Ureter (tissue), 1 donor: ENCODE measurements at places on chromosomes 5 and 9. TPM values are rescaled to one million over a fixed set of nuclear protein-coding genes. Genes with fewer than 3 reads are reported as not detected.
A peak's percentile ranks its signal among the peaks of the same experiment; 100 is the strongest.

DNA sequence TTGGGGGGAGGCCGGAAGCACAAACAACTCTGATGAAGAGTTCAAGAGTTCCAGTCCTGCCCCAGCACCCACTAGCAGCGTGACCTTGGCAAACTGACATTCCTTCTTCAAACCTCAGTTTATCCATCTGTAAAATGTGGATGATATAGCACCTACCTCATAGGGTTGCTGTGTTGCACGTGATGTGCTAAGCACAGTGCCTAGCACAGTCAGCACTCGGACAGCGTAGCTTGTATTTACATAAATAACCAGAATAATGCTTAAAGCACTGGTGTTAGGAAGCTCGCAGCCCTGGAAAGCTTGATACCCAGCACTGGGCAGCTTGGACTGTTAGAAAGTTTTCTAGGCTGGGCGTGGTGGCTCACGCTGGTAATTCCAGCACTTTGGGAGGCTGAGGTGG lies 5.1 kb downstream of the PKN3 start:
- no peak for DNase-seq

OBP2B gene
- total RNA-seq = not detected

CYLC2 gene
- total RNA-seq = not detected

DIPK1B gene
- total RNA-seq = 6.6 TPM

GRCh38 chr5:135642934-135643333 lies 64.1 kb upstream of the CXCL14 start:
- no peak for DNase-seq

SPINK5 gene
- total RNA-seq = 3.2 TPM

DNA sequence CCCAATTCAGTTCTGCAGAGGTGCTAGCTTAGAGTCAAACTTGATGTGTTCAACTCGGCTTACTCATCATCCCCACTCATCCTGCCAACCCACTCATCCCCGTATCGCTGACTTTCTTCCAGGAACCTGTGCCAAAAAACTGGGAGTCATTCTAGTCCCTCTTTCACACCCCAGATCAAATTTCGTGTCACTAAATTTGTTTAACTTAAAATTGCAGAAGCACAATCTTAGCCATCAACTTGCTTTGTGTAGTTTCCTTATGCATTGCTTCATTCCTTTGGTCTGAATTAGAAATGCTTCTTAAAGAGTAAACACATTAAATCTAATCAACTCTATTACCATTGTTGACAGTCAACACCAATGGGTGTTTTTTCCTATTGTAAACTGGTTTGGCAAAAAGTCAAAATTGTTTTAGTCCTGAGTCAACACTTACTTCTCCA lies 162.4 kb downstream of the TTC39B start:
- no peak for DNase-seq

CXCL14 gene
- 2.3 TPM for total RNA-seq

GRIN1 gene
- total RNA-seq = 0.21 TPM

- DNase-seq = no peak
Measured at GRCh38 chr9:110199643-110200042, 8.3 kb downstream of the C9orf152 start.

GRCh38 chr9:20084125-20084524 lies 295.3 kb upstream of the SLC24A2 start:
- no peak for DNase-seq

- peak; percentile 43 for DNase-seq
Measured at GRCh38 chr5:31854181-31855133, 215.5 kb downstream of the PDZD2 start.

DNA sequence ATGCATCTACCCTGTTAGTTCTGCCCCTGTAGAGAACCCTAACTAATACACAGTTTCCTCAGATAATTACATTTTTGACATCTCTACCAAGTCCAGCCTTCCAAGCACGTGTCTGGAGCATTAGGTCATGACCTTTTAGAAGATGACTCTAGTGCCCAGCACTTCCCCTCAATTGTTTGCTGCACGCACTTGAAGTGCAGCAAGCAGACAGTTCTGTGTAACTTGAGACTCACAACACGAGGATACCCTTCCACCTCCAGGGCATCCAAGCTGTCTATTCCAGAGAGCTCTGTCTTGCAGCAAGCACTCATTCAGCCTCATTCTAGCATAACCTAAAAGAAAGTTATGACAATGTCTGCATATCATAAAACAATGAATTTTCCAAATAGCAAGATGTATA lies 1410.5 kb upstream of the CDH18 start:
- DNase-seq = no peak

GRCh38 chr9:5481322-5482040 lies 28.9 kb upstream of the PDCD1LG2 start:
- no peak for DNase-seq

DNA sequence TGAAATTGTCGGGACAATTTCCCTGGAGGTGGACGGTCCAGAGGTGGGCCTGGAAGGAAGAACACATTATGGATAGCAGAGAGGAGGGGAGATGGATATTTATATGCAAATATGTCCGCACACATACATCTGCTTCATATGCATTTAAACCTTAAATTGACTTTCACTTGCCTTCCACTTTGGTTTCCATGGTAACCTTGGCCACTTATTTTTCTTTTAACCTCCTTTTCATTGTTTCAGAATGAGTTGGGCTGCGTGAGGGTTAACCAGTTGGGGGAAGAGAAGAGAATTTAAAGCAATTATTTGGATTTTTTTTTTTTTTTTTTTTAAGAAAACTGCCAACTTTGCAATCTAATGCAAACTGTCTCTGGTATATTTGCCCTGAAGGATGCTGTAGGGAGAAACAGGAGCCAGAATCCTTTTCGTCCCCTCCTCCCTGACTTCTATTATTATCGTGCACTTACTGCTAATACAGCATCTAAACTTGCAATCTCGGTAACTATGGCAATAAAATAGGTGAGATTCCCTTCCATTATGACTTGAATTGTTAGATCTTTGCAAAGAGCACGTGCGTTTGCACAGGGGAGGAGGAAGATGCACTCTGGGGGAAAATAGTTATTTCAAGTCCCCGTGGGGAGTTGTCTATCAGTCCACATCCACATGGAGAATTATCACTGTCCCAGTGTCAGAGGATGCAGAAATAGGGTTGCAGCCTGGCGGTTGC lies 35.6 kb downstream of the TLR4 start:
- no peak for DNase-seq

UBE2QL1 gene
- 0.49 TPM for total RNA-seq

DNA sequence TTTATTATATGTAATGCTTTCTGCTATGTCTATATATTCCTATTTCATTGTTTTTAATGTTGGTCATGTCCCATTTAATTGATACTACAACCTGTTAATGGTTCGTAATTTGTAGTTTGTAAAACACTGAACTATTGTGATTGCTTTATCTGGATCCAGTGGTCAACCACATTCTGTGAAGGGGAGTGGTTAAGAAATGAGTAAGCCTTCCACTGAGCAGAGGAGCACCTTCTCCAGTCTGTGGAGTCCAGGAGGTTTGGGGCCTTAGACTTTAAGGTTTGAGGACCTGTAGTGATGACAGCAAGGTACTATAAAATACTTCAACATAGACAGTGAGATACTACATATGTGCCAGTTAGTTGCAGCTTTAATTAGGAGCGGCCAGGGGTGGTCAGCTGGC lies 67.7 kb upstream of the RAD23B start:
- DNase-seq = no peak

FLT4 gene
- 12.1 TPM for total RNA-seq

ANKRD18A gene
- 16.6 TPM for total RNA-seq

- DNase-seq = no peak
Measured at GRCh38 chr9:95678759-95679158, 162.0 kb upstream of the PTCH1 start.

- no peak for DNase-seq
Measured at GRCh38 chr5:128487041-128487440, 51.0 kb downstream of the FBN2 start.

GRCh38 chr5:91020065-91020800 lies 362.9 kb downstream of the ARRDC3 start:
- DNase-seq = no peak

DNA sequence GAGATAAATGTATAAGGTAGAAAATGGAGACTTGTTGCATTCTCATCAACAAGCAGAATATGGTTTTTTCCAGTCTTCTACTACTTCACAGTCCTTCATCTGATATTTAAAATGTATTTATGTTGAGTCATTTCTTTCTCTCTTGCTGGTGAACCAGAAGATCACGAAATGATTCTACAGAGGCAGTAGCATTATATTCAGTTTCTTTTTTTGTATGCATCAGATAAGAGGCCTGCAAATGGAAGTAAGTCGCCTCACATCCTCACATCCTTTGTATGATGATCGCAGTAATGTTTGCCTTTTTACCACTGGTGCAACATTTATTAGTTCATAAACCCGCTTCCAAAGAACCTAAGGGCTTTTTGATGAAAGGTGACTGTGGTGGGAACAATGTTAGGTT lies 22.1 kb upstream of the IL13 start:
- DNase-seq = no peak

GRCh38 chr9:136237486-136238341 lies 7.9 kb downstream of the QSOX2 start:
- no peak for DNase-seq

ARID3C gene
- not detected for total RNA-seq

CKMT2 gene
- total RNA-seq = 6.6 TPM

DNA sequence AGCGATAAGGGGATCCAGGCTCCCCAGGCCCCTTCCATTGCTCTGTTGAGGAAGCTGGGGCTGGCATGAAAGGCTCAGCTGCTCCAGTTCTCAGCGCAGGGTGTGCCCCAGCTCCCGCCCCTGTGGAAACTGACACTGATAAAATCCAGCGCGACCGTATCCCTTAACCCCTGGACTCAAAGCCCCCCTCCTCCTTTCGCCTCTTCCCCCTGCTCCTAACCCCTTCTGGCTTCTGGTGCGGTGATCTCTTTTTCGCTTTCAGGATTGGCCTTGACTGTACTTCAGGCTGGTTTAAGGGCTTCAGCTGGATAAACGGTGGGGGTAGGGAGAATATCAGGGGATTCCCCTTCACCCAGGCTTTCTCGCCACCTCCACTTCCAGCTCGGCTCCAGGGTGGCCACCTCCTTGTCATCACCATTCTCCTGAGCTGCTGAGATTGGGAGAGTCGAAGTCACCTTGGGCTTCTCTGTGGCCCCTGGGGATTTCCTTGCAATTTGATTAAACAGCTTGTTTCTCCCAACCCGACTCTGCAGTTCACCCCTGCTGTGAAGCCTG lies 843 bp downstream of the BSPRY start:
- no peak for DNase-seq

DNA sequence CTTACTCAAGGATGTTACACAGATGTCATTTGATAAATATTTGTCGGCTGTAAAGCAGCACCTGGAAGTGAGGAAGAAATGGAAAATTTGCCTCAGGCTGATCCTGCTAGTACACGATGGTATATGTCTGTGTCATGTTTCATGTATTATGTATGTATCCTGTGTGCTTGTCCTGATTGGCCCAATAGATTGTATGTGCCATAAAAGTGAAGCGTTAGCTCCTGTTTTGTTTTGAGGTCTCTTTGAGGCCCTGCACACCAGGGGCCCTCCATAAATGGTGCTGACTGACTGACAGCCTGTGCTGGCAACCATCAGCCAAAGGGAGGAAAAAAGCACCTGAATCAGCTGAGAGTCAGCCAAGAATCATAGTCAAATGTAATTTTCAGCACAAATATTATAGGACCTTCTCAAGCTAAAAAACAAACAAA lies 11.8 kb upstream of the LNPEP start:
- DNase-seq = no peak

- DNase-seq = peak; percentile 83
Measured at GRCh38 chr9:128244837-128245231, 31.0 kb downstream of the GOLGA2 start.

NUDT12 gene
- total RNA-seq = 15.7 TPM

DNA sequence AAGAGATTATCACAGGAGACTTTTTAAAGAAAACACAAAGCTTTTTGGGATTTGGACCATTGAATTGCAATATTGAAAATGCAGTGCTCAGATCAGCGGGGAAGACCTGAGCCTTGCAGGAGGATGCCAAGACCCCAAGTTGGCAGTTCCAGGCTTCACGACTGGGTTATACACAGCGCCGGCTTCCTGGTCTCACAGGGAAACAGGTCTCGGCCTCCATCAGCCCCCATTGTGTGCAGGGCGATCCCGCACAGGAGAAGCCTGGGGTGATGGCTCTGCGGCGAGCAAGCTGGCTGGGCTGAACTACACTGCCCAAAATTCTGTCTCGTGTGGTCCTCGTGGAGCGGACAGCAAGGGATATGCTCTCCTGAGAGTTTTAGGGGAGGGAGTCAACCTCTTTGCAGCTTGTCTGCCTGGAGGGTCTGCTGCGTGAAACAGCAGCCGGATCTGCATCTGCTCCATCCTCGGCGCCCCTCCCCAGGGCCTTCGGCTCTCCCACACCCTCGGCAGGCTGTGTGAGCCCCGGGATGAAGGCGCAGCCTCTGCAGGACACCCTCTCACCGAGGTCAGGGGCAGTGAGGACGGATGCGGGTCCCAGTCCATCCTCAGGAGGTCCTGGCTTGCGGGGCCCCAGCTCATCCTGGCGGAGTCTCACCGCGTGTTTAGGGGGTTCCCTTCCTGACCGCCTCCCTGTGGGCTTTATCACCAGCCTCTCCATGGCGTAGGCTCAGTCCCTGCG lies 60.6 kb downstream of the NSUN2 start:
- DNase-seq = no peak

- DNase-seq = no peak
Measured at GRCh38 chr5:124383693-124384092, 362.7 kb downstream of the ZNF608 start.

GRCh38 chr9:133129001-133129795 lies 8.2 kb upstream of the RALGDS start:
- no peak for DNase-seq

DNA sequence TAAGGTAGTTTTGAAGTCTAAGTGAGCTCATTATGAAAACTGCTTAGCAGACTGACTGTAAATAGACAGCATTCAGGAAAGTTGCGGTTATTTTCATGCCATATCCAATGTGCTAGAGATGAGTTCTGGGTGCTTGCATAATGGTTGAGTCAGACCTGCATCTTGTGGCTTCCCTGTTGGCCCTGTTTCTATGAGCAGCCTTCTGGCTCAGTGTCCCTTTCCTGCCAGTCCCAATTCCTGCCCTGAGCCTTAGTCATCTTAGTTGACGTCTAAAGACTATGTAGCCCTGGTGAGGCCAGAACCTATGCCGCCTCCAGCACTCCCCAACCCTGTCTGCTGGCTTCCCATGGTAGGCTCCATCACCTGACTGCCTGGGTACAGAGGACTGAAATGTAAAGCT lies 76.3 kb upstream of the TNFSF8 start:
- no peak for DNase-seq

- no peak for DNase-seq
Measured at GRCh38 chr5:150224483-150225027, 34.7 kb downstream of the SLC6A7 start.

ZNF658 gene
- 11.3 TPM for total RNA-seq

- no peak for DNase-seq
Measured at GRCh38 chr9:114143234-114143633, 12.1 kb upstream of the COL27A1 start.

DNA sequence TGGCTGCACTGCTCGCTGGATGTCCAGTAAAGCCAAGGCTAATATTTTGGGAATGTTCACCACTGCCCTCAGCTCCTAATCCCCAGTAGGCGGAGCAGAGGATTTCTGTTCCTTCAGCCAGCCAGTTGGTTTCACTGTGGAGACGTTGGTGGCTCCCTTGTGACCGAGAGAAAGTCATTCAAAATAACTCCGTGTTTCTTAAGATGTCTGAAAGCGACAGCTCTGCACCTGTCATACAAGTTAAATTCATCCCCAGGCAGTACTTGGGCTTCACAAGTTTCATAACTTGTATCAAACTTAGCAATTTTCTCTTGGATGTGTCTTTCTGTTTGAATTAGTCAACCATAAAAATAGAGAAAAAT lies 382 bp upstream of the CDKN2B start:
- DNase-seq = no peak
